Umbilical cord (tissue), 2 donors: ENCODE measurements at places on chromosomes 13 and 19.

DNA sequence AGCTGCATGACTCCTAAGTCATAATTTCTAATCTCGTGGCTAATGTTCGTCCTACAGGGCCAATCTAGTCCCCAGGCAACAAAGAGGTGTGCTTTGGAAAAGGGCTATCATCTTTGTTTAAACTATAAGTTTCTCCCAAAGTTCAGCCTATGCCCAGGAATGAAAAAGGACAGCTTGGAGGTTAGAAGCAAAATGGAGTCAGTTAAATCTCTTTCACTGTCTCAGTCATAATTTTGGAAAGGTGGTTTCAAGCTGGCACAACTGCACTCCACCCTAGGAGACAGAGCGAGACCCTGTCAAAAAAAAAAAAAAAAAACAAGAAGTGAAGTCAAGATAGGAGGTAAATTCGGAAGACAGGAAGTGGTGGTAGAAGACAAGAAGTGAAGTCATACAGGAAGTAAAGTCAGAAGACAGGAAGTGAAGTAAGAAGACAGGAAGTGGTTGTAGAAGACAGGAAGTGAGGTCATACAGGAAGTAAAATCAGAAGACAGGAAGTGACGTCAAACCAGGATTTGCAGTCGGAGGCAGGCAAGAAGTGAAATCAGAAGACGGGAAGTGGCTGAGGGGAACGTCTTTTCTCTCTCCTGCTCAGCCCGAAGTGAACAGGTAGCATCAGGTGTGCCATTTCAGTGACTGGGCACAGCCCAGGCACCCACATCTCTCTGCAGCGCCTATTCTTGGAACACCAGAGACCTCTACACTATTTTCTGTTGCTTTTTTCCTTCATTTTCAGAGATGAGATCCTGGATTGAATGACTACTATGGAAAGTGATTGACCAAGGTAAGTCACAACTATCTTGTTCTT is 32.2 kb downstream of the GP6 start:
- DNase-seq, result peak; percentile 60

DNA sequence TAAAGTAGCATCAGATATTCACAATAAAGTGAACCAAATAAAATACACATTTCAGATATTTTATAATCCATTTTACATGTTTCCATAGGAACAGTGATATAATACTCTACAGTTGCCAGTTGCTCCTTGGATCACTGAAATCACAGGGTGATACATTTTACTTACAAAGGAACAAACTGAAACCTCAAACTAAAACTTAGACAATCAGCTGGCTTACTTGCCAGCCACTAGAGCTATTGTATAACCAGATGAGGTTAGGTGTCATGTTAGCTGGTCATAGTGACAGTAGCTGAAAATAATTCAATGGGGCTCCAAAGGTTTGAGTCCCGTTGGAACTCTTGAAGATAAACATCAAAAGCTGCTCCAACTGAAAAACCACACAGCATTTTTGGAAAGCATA is 274.6 kb downstream of the ITGBL1 start:
- no peak for DNase-seq

GRCh38 chr13:36418022-36418805 is 14.1 kb upstream of the CCNA1 start:
- peak; percentile 36 for DNase-seq

- peak; percentile 57 for DNase-seq
Observed at GRCh38 chr19:47663911-47664771, 49.1 kb upstream of the EHD2 start.

DNA sequence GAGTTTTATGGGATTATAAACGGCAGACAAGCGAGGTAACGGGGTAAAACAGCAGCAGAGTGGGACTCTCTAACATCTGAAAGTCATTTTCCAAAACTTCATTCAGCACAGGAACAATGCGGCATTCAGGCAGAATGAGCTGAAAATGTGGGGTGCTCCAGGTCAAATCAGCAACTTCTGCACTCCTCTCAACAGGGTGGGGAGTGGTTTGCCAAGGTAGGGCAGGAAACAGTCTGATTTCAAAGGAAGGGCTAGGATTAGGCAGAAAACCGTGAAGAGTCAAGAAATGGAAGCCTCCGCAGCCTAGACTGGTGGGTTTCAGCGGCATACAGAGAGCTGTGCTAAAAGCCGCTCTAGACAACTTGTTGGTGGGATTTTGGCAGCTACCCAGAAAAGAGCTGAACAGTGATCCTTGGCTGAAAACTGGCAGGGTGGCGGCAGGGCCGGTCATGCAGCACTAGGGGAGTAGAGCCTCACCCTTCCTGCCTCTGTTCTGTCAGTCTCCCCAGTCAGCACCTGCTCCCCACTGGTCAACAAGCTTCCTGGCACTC is 154.2 kb upstream of the KLF12 start:
- DNase-seq, result peak; percentile 61

- DNase-seq, result no peak
Observed at GRCh38 chr13:35378939-35379338, 97.5 kb downstream of the MAB21L1 start.

DNA sequence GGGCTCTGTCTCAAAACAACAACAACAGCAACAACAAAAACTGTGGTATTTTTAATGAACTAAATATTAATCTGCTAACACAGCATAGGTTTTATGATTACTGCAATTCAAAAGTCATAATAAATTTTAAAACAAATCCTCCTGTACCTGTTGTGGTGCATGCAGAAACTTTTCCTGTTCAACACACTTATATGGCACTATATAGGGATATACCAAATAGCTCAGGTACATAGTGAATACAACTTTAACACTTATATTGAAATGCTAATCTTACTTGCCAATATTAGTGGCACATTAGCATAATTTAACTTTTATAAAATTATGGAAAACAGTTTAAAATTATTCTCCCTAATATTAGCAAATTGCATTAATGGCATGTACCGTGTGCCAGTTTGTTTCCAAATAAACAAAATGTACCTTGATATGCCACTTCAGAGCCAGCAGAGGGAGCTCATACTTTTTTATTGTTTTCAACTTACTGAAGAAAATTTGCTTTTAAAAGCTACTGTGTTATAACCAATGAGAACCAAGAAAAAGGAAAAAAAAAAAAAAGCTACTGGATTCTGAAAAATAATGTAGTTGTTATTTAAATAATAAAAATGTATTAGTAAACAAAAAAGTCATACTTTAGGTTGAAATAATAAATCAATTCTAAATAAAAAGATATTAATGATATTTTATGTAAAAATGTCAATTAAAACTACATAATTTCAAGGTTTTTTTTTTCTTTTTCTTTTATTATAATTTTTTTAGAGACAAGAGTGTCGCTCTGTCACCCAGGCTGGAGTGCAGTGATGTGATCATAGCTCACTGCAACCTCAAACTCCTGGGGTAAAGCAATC is 18.0 kb upstream of the RBM26 start:
- peak; percentile 62 for DNase-seq

GRCh38 chr13:50592412-50593155 is 250.9 kb downstream of the DLEU7 start:
- no peak for DNase-seq

- DNase-seq, result no peak
Observed at GRCh38 chr19:31319465-31319864, 29.8 kb downstream of the TSHZ3 start.

GRCh38 chr19:41597600-41598041 is 21.7 kb downstream of the CEACAM21 start:
- DNase-seq, result peak; percentile 56

DNA sequence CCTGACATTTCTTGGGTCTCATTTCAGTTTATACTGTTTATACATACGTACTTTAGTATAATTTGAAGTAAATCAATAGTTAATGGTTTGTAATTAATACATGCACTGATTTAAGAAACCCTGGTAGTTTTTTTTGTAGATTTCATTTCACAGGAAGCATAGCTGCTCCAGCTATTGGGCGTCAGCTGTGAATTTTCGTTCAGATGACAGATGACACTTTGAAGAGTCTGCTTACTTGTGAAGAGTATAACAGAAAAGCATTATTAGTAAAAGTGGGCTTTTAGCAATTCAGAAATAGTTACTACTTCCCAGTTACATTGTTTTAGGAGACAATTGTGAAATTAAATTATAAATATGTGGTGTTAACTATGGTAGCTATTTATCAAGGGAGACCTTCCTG is 44.4 kb downstream of the METTL21C start:
- DNase-seq, result no peak

DNA sequence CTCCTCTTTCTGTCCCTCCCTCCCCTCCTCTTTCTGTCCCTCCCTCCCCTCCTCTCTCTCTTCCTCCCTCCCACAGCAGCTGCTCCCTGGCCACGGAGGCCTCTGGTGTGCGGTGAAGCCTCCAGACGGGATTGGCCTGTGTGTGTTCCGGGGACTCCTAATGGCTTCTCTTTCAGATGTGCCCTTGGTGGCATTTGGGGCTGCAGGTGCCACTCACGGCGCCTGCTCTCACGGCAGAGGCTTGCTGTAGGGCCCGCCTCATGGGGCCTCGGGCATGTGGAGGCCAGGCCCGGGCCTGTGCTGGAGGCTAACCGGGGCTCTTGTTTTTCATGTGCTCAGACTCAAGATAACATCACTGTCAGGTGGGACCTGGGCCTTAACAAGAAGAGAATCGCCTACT is 20.9 kb downstream of the UPF1 start:
- peak; percentile 30 for DNase-seq

- no peak for DNase-seq
Observed at GRCh38 chr13:28976195-28976594, 156.1 kb downstream of the MTUS2 start.

DNA sequence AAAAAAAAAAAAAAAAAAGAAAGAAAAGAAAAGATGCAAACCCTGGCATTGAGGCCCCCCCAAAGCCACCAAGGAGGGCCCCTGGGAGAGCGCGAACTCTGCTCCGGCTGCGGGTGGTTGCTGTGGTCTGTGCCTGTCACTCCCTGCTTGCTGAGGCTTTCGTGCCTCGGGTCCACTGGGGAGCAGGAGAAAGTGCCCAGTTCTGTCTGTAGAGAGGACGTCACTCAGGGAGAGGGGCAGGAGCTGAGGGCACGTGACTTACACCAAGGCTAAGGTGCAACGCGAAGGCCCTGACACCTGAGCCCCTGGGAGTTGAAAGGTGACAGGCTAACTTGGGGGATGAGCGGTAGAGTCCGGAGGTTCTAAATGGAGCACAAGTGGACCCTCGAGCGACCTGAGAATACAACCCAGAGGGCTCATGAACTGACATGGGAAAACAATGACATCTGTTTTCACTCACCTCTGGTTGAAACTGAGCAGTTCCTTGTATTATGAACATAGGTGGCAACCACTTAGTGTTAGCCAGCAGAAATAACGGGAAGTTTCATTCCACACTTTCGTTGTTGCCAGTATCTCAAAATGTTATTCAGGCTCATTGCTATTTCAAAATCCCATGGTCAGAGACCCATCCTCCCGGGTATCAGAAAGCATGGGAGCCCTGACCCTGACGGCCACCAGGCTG is 69.2 kb upstream of the TM9SF2 start:
- no peak for DNase-seq

DNA sequence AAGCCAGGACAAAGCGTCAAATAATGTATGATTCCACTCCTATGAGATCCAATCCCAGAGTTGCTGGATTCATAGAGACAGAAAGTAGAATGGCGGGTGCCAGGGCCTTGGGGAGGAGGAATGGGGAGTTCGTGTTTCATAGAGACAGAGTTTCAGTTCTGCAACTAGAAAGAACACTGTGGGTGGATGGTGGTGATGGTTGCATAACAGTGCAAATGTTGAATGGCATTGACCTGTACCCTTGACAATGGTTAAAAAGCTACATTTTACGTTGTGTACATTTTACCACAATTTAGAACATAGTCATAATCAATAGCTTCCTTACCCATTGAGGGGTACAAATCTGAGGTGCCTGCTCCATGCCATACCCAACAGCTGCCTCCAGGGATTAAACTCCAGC is 33.4 kb downstream of the MBD3L2B start:
- DNase-seq, result no peak

DNA sequence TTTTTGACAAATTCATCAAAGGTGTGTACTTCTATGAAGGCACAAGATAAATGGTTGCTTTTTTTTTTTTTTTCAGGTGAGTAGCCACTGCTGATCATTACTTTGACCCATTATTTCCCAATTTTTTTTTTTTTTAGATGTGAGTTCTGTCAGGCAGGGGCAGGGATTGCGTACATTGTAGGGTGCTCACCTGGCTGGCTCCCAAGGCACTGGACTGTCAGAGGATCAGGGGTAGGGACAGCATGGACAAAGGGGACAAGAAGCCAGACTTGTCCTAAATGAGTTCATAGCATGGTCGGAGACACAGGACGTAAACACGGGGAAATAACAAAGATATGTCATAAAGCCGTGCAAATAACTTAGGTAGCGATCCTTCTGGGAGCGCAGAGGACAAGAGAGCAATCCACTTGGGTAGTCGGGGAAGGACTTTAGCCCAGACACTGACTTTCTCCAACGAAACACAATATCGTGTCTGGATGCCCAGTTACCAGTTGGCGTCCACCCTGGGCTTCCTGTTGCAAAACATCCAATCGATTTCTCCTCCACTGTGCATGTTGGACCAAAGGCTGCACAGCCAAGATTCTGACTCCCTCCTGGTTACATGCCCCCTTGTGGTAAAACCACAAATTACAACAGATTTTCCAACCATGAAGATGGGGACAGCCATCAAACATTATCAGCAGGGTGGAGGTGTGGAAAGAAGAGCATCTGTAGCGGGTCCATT is 27.5 kb upstream of the KATNAL1 start:
- DNase-seq, result no peak

DNA sequence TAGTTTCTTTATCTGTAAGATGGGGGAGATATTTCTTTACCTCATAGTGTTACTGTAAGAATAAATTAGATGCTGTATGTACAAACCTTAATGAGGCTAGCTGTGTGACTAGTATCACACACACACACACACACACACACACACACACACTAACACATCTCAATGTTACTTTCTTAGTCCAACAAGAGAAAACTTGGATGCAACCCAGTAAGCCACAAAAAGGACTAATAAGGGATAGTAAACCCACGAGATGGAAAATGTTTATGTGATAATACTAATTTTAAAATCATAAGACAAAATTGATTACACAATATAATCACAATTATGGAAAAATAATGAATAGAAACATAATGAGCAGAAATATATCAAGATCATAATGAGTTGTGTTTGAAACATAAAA is 437.7 kb upstream of the ZNF507 start:
- DNase-seq, result no peak

DNA sequence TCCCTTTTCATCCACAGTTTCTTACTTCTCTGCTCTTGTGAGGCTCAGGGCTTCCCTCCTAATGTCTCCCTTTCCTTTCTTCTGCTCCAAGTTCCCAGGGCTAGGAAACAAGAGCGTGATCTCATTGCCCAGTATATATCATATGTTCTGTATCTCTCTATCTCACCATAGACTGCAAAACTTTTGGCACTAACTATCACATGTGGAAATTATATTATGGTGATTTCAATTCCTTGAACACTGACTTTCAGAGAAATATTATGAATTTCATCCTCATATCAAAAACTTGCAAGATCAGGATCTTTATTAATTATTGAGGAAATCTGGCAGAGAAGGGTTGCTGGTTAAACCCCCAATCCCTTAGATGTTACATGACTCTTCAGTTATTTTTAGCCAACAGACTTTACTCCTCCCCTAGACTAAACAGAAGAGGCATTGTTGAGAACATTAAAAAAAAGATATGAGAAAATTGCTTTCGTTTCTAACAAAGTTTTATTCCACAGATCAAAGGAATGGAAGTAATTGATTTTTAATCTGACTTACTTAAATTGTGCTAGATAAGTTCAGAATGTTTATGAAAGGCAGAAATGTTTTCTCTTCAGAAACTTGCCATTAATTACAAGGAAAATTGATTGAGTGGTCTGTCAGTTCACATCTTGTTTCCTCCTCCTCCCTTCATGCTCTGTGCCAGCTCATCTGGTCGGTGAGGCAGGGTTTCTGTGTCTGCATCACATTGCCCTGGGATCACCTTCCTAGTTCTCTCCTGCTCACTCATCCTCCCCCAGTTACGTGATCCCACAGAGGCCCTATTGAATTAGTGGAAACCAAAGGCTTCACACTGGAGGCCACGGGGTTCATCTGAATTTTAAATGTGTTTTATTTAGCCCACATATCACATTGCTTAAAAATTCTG is 378.5 kb downstream of the LMO7 start:
- peak; percentile 68 for DNase-seq
